ENCODE measurements at places on chromosomes 7 and 10. TPM values are rescaled to one million over a fixed set of nuclear protein-coding genes. Genes with fewer than 3 reads are reported as not detected.

DNA sequence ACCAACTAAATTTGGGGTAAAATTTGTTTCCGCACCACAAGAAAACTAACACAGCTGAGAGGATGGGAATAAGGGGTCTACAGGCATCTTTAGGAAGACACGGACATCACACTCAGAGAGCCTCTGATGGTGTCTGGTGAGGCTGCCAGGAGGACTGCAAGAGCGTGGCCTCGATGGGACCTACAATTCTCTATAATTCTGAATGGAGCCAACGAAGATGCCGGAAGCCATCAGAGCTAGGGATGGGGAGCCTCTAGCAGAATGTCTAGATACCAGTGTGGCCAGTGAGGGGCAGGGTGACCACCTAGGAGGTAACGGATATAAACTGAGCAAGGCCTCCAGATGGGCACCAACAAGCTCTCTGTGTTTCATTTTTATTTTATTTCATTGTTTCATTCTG lies 7.5 kb downstream of the GRID1 start:
- no peak for DNase-seq

DNA sequence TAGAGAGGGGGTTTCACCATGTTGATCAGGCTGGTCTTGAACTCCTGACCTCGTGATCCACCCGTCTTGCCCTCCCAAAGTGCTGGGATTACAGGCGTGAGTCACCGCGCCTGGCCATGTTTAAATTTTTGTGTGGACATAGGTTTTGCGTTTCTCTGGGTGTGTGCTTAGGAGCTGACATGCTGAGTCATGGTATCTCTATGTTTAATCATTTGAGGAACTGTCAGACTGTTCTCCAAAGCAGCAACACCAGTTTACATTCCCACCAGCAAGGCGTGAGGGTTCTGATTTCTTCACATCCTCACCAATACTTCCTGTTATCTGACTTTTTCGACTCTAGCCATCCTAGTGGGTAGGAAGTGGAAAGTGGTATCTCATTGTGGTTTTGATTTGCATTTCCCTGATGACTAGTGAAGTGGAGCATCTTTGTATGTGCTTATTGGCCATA lies 153.7 kb downstream of the DNAJB6 start:
- no peak for DNase-seq

DNA sequence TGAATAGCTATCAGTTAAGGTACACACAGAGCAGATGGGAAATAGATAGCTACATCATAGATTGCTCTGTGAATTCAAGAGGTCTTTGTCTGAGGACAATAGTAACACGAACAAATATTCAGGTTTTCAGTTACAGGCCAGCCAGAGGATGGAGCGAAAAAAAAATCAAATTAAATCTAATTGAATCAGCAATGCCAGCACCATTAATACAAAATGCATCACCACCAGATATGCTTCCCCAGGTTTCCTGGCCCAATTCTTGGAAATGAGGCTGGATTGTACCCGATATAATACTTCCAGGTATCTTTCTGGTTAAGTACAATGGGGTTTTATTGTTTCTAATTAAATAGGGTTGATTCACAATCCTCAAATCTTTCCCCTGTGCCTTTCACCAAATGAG lies 975.8 kb upstream of the AUTS2 start:
- DNase-seq = no peak

- DNase-seq = peak; percentile 79
Measured at GRCh38 chr7:100694098-100694745, at the start of gene GIGYF1. Gene GIGYF1 (minus strand): TSS chr7:100694250. CDS start chr7:100688238, 6,012 bp downstream.

DNA sequence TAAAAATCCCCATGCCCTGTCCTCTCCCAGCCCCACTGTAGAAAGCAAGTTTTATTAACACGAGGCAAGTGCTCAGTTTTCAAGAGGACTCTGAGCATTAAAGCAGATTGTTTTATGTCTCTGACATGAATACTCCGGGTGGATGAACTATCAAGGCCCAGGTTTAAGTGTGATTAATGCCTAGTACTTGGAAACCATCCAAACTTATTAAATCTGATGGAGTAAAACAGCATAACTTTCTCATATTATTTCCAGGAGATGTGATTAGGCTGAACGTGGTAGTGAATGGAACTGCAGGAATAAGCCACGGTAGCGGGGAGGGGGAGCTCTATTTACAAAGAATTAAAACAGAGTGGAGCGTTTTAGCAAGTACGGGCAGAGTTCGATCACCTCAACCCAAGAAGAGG lies 144.2 kb upstream of the RNF32 start:
- no peak for DNase-seq

- peak; percentile 38 for DNase-seq
Measured at GRCh38 chr7:105589356-105590077, 8.2 kb upstream of the EFCAB10 start.

GRCh38 chr10:49735848-49736563 lies 26.1 kb downstream of the OGDHL start:
- DNase-seq = no peak

DNA sequence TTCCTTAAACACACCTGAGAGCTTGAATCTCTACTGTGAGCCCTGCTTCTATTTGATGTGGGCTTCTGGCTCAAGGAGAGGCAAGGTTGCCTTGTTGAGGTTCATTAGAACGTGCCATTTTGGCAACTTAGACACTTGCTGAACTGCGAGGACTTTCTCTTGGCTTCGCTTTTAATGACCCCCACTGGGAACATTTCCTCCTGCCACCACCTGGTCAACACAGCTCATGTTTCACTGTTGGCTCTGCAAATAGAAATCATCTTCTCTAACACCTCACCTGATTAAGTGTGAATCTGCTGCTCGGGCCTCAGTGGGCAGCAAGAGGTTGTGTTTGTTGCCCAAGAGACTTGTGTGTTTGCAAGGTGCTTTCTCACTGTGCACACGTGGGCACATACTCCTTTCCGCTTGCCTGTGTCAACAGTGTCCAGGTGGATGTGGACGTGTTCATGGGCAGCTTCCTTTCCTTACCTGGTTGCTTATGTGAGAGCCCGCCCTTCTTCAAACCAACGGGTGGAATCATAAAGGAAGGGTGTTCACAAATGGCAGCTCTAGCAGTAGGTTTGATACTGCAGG lies 147.0 kb downstream of the NRP1 start:
- no peak for DNase-seq

- no peak for DNase-seq
Measured at GRCh38 chr7:101669307-101669706, 40.2 kb upstream of the MYL10 start.

The CPEB3 gene
- total RNA-seq = 7.2 TPM

The NCF1 gene
- 1.0 TPM for total RNA-seq
